ENCODE measurements at places on chromosomes 5 and 9.
A peak's percentile ranks its signal among the peaks of the same experiment; 100 is the strongest.

DNA sequence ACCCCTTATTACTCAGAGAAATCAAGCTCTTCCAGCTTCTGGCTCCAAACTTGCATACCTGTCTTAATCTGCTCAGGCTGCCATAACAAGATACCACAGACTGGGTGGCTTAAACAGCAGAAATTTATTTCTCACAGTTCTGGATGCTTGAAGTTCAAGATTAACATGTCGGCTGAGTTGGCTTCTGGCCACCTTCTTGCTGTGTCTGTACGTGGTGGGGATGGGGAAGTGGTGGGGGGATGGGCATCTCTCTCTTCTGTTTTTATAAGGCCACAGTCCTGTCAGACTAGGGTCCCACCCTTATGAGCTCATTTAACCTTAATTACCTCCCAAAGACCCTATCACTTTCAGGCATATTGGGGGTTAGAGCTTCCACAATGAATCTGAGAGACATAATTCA lies 140.5 kb downstream of the SV2C start:
- no peak for DNase-seq

DNA sequence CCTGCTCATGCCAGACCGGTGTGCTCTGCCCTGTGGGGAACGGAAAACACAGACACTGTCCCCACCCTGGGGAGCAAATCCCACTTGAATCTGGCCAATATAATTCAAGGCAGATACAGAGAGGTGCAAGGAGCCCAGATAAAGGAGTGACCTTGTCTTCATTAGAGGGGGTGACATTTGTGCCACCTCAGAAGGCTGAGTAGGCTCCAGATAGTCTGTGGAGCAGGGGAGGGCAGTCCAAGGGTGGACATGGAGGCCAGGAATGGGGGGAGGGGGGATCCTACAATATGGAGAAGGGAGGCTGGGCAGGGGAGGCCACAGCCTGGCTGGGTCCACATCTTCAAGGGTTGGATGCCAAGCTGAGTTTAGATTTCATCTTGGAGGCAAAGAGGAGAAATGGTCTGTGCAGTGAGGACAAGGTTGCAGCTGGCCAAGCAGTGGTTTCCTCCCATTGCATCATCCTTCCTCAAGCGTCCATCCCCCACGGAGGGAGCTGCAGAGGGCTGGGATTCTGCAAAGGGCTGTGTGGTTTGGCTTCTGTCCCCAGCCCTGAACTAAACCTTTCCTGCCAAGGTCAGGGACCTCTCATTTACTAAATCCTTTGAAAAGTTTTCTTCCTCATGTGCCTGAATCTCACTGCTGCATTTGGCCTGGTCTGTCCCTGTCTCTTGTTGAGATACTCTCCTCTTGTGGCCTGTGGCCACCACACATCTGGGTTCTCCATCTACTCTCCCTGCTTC lies 60.1 kb downstream of the GALNT12 start:
- peak; percentile 83 for DNase-seq

- peak; percentile 10 for DNase-seq
Measured at GRCh38 chr5:179324760-179325295, 20.4 kb downstream of the ADAMTS2 start.

GRCh38 chr5:159179529-159180305 lies 29.6 kb downstream of the RNF145 start:
- no peak for DNase-seq

DNA sequence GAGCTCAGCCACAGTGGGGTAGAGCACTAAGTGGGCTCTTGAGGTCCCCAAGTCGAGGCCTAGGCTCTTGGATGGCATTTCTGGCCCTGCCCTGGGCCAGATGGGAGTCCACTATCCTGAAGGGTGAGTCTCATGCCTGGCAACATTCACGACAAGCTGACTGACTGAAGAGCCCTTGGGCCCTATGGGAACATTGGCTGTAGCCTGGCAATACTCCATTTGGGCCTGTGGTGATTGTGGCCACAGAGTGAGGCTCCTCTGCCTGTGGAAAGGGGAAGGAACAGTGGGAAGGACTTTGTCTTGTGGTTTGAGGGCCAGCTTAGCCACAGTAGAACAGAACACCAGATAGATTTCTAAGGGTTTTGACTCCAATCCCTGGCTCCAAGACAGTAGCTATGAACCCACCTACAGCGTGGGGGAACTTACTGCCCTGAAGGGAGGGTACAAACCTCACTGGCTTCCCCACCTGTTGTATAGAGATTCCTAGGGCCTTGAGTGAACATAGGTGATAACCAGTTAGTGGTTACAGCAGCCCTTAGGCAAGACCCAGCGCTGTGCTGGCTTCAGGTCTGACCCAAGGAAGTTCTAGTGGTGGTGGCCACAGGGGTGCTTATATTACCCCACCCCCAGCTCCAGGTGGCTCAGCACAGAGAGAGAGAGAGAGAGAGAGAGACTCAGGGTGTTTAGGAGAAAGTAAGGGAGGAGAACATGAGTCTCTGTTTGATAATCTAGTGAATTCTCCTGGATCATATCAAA lies 72.4 kb downstream of the KIAA0825 start:
- no peak for DNase-seq

- no peak for DNase-seq
Measured at GRCh38 chr9:131180454-131180853, 55.1 kb downstream of the NUP214 start.

GRCh38 chr5:168234133-168234532 lies 57.3 kb upstream of the WWC1 start:
- no peak for DNase-seq

DNA sequence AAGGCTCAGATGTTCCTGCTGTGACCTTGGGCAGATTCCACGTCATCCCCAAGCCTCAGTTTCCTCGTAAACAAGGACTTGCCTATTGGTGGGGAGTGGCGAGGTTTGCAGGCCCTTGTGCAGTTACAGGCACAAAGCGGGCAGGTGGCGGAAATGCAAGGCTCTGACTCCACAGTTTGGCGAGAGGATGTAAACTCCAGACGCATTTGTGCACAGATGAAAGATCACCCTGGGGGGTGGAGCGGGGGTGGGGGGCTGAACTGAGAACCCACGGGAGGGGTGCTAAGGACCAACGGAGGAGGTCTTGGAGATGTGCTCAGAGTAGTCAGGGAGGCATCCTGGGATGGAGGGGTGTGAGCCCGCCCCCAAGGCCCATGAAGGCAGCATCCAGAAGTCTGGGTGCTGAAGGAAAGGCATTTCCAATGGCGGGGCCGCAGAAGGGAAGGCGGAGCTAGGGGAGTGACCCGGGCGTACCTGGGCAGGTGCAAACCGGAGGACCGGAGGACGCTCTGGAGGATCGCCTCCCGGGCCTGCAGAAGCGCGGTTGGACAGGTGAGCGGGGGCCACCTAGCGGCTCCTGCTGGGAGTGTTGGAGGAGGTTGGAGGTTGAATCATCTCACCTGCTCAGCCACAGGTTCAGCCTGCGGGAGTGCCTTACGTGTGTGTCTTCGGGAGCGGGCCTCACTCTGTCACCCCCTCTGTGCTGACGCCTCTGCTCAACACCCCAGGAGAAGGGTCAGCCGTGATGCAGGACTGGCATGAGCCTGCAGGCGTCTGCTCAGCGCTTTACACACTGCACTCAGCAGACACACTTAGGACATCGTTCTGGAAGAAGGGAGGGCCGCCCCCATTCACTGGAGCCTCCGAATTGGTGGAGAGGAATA lies 1.9 kb upstream of the FIBCD1 start:
- DNase-seq = peak; percentile 62

DNA sequence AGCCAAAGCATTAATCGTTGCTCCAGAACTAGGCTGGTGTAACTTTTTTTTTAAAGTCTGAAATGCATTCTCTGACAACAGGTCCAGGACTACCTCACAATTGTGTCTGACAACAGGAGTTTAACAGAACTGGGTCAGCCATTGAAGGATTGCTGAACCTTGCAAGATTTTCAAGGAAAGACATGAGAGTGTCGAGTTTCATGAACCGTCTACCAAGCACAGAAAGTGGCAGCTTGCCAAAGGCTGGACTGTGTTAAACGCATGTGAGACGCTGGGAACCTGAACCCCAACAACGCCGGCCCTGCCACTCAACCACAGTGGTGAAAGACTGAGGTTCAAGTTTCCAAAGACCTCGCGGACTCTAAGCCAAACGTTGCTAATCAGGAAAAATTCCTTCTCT lies 79.1 kb downstream of the LHFPL2 start:
- no peak for DNase-seq

GRCh38 chr5:65821966-65822365 lies 100.0 kb downstream of the NLN start:
- DNase-seq = no peak

DNA sequence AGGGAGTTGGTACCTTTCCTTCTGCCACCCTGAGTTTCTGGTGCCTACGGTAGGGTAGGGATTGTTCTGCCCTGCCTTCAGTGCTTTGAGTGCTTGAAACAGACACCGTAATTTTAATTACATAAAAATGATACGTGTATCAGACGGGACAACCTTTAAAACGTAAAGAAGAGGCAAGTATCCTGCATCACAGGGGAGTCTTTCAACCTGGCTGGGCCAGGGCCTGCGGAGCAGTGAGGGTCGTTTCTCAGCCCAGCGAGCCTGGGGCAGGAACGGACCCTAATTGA lies 483 bp upstream of the DAB2IP start:
- no peak for DNase-seq

DNA sequence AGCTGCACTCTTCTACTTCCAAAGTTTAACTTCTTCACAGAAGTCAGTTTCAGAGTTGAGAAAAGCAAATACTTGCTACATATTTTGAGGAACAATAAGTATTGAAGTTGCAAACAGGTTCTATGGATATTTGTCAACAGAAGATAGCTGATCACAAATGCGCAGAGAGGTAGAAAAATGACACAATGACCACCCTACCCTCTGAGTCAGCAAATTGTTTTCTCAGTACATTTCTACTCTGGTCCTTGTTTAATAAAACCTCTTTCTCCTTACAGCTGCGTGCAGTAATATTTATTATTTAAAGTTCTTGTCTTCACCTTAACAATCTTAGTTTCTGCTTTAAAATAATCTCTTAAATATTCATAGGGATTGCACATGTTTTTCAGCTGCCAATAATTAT lies 855.1 kb upstream of the CTNND2 start:
- no peak for DNase-seq

DNA sequence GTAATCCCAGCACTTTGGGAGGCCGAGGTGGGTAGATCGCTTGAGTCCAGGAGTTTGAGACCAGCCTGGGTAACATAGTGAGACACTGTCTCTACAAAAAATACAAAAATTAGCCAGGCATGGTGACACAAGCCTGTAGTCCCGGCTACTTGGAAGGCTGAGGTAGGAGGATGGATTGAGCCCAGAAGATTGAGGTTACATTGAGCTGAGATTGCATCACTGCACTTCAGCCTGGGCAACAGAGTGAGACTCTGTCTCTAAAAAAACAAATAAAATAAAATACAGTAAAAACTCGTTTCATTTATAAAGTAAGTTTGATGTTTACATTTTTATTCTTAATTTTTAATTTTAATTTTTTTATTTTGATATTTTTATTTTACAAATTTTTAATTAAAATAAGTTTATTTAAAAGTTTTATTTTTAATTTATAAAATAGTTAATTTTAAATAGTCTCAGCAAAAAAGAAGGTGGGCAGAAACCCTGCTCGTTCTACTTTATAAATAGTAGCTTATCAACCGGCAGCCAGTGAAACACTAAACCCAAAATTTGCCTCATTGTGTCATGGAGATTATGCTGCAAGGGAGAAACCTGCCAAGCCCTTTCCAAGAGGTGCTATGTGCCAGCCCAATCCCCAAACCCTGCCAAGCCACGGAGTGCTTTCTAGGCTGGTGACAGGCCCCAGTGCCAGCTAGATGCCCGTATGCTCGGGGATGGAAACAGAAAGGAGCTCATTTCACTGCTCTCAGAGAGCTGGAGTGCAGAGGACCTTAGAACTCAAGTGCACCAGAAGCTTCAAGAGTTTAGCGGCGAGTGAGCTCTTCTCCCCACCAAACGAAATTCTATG lies 38.9 kb downstream of the SERINC5 start:
- DNase-seq = peak; percentile 73

GRCh38 chr9:135570456-135570855 lies 8.9 kb downstream of the PAEP start:
- no peak for DNase-seq

GRCh38 chr9:94918038-94918753 lies 191.7 kb downstream of the AOPEP start:
- no peak for DNase-seq

- no peak for DNase-seq
Measured at GRCh38 chr9:21556581-21557427, 74.7 kb upstream of the IFNE start.

DNA sequence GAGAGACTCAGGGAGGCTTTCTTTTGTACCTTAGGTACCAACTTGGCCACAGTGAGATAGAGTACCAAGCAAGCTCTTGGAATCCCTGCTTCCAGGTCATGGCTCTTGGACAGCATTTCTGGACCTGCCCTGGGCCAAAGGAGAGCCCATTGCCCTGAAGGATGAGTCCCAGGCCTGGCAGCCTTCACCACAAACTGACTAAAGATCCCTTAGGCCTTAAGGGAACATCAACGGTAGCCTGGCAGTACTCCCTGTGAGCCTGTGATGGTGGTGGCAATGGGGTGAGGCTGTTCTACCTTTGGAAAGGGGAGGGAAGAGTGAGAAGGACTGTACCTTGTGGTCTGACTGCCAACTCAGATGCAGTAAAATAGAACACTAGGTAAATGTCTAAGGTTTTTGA lies 334.6 kb downstream of the SPOCK1 start:
- no peak for DNase-seq

- DNase-seq = no peak
Measured at GRCh38 chr9:91047993-91048607, 246.5 kb downstream of the SYK start.

DNA sequence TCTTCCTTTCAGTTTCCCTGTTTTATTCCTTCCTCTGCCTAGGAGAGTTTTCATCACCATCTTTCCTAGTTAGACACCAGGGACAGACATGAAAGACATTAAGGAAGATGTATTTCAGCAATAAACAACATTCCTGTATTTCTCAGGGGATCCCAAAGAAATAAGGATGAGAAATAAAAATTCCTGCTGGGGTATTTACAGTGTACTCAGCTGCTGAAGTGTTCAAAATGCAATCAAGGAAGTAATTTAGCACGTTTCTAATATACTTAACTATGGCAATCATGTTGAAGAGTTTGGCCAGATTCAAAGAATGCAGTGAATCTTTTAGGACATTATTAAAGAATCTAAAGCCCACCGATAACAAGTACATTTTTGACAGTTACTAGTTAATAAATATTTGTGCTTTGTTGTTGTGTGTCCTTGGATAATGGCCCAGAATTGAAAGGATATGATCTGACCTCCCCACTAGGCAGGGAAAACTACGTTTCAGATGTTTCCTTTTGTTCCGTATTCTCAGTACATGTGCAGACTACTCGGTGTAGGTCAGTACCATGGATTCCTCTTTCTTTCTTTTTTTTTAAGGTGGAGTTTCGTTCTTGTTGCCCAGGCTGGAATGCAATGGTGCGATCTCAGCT lies 46.8 kb downstream of the INIP start:
- DNase-seq = no peak

DNA sequence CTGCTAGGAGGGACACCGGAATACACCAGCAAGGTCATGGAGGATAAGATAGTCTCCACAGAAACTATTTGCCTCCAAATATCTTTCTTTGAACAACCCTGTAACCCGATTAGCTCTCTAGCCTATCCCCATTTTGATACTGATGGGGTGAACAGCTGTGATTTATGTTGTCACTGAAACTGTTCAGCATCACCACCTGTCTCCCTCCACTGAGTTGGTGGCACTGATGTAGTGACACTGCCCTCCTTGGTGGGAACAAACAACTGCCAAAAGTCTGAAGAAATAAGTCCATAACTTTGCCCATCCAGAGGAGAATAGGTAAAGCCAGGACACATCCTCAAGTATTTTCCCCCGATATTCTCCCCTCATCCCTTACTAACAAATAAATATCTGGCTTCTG lies 24.3 kb upstream of the KCNV2 start:
- no peak for DNase-seq
